ENCODE measurements at places on chromosomes 7 and 10.

DNA sequence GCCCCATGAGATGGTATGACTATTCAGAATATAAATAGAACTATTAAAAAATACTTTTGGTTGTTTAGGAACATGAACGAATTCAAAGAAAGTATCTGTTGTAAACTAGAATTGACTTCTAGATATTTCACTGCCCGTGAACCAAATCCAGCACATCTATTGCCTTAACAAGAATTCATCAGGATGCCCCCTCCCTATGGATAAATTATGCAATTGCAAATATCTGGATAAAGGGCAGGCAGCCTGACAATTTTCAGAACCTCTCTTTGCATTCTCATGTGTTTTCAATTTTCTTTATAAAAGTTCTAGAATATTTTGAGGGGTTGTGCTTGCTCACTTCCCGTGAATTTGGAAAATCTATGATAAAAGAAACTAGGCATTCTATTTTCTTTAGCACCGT lies 822.1 kb upstream of the SORCS1 start:
- DNase-seq, result no peak

GRCh38 chr10:29962166-29962850 lies 97.1 kb downstream of the JCAD start:
- DNase-seq, result no peak

DNA sequence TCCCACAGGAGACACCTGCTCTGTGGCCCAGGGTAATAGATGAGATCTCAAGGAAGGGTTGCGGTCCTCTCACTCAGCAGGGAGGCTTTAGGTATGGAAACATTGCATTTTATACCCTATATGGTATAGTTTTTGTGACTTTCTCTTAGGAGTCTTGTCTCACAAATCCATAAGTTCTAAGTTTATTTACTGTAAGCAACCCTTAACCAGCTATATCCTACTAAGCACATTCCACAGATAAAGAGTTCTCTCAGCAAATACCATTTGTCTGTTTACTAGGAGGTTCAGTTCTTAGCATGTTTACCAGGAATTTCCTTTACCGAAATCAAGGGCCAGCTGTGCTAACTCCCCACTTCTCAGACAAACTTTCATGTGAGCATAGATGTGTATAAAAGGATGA lies 66.9 kb downstream of the ANLN start:
- no peak for DNase-seq

DNA sequence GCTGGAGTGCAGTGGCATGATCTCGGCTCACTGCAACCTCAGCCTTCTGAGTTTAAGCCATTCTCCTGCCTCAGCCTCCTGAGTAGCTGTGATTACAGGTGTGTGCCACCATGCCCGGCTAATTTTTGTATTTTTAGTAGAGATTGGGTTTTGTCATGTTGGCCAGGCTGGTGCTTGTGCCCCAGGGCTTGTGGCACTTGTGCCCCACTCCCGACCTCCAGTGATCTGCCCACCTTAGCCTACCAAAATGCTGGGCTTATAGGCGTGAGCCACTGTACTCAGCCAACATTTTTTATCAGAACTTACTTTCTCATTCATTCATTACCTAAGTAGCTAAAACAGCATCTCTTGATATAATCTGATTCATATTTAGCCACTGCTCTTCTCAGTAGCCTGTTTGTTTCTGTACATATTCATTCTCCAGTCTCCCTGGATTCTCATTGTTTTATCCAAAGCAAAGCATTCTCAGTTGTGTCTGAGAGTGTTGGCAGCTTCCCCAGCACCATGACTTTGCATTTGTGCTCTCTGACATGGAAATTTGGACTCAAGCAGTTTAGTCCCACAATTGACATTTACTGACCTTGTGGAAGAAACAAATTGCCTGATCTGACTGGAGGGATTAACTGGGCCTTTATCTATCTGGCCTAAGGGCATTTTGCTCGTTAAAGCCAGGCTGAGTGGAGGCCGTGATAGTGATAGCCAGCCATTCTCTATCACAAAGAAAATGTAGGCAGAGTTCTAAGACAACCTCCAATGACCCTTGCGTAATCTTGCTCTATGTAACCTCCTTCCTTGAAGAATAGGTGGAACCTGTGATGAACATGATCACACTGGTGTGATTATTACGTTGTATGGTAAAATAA lies 44.9 kb downstream of the AKR1B15 start:
- peak; percentile 86 for DNase-seq

DNA sequence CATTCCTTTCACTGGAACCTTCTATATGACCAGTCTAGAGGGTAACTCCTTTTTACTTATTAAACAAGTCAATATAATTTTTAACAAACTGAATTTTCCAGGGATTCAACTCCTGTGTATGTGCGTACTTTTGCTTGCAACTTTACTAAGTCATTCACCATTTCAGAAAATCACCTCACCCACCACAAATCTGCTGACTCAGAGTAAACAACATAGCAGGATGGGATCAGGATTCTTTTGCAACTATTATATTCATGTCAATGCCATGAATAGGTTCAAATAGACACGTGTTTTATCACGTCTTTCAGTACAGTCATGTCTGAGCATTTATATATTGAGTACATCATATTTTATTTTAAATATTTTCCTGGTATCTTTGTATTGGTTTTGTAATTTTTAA lies 14.5 kb downstream of the CTTNBP2 start:
- DNase-seq, result no peak

DNA sequence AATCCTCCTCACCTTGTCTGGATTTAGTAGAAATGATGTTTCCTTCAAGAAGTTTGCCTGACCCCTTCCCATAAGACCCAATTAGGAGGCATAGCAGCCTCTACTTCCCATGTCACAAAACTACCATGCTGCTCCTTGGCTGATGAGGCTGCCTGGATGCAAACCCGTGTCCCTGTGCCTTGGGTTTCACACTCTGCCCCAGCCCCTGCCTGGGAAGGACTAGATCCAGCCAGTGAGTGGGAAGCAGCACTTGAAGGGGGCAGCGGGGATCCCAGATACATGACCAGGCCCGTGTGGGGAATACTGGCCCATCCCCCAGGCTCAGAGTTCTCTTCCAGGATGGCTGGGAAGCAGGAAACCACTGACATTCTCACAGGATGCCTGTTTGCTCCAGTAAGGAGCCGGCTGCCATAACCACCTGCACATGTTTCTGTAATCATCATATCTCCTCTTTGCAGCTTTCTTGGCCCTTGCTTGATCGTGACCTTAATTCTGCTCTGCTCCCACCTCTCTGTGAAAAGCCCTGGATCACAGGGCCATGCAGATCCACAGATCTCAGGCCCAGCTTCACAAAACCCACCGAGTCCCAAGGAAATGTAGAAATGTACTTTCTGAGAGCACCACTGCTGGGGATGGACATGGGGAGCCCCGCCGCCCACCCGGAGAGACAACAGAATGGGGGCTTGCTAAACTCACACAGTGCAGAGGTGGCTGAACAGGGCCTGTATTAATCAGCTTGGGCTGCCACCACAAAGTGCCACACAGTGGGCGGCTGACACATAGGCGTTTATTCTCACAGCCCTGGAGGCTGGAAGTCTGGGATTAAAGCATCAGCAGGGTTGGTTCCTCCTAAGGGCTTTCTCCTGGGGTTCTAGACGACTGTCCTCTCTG lies 287.8 kb upstream of the IGFBP3 start:
- no peak for DNase-seq

GRCh38 chr10:32332299-32332750 lies 14.6 kb downstream of the EPC1 start:
- DNase-seq, result no peak

GRCh38 chr7:42207420-42207819 lies 29.6 kb downstream of the GLI3 start:
- no peak for DNase-seq
